ENCODE measurements at places on chromosomes 1 and 21. TPM values are rescaled to one million over a fixed set of nuclear protein-coding genes. Genes with fewer than 3 reads are reported as not detected.
A peak's percentile ranks its signal among the peaks of the same experiment; 100 is the strongest.

DNA sequence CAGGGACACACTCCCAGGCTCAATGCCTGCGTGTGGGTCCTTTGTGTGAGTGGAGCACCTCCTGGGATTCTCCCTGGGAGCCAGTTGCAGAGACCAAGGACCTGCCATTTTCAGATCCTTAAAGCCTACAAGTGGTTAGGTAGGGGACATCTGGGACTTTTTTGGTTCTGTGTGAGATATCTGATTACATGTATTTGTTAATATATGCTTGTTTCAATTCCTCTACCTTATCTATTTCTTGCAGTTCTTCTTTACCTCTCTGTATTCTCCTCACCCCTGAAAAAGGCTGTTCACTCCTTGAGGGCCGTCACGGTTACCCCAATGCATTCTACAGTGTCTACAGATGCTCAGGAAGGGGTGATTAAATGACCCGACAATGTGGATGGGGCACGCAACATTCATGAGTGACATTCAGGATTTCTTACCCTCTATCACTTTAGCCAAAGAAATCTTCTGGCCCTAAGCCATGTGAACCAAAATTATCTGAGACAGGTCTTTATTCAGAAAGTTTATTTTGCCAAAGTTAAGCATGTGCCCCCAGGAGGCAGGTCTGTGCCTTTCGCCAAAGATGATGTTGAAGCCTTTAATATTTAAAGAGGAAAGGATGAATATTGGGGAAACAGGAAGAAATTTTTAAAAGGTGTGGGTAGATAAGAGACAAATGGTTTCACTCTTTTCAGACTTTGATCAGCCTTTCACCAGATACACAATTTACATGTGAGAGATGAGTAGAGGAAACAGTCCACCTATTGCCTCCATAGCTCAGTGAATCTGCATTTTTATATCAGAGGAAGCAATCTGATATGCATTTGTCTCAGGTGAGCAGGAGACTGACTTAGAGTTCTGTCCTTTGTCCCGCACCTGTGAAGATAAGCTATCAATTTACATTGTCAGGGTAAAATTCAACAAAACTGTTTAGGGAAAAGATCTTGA is 44.6 kb upstream of the MPZL1 start:
- H3K4me1 ChIP-seq: peaks cover 4% of the 10 kb centered on the region
- no peaks in the 10 kb centered on the region for H3K36me3 ChIP-seq
- H3K4me3 ChIP-seq: no peak overlapping the region
- H3K27ac ChIP-seq: no peak overlapping the region

GRCh38 chr1:180912211-180912800 is 391 bp upstream of the KIAA1614 start:
- peak overlapping the region; percentile 81 for H3K4me3 ChIP-seq
- DNase-seq: no peak
- H3K4me1 ChIP-seq: peaks cover 15% of the 10 kb centered on the region
- no peaks in the 10 kb centered on the region for H3K36me3 ChIP-seq

DNA sequence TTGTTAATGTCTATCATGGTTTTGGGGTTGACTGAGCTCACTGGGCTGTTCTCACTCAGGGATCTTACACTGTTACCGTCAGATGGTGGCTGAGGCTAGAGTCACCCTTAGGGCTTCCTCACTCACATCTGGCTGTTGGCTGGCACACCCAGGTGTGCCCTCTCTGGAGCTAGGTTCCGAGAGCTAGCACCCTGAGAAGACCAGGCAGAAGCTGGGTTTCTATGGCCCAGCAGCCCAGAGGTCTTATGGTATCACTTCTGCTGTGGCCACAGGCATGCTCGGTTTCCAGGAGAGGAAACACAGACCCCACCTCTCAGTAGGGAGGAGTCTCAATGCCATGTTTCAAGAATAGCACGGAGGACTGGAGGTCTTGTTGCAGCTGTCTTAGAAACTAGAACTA is 20.7 kb upstream of the KIF1B start:
- peak overlapping the region; percentile 67 for H3K27ac ChIP-seq
- peaks cover 10% of the 10 kb centered on the region for H3K4me1 ChIP-seq
- H3K36me3 ChIP-seq: peaks cover 4% of the 10 kb centered on the region
- no peak overlapping the region for H3K4me3 ChIP-seq
- H3K27me3 ChIP-seq: no peaks in the 10 kb centered on the region

GRCh38 chr1:93960641-93961147 is 51.5 kb upstream of the GCLM start:
- H3K27ac ChIP-seq: peak overlapping the region; percentile 88
- H3K4me1 ChIP-seq: peaks cover 4% of the 10 kb centered on the region
- no peak for DNase-seq
- H3K4me3 ChIP-seq: peak overlapping the region; percentile 24
- H3K36me3 ChIP-seq: no peaks in the 10 kb centered on the region
- H3K27me3 ChIP-seq: no peaks in the 10 kb centered on the region

DNA sequence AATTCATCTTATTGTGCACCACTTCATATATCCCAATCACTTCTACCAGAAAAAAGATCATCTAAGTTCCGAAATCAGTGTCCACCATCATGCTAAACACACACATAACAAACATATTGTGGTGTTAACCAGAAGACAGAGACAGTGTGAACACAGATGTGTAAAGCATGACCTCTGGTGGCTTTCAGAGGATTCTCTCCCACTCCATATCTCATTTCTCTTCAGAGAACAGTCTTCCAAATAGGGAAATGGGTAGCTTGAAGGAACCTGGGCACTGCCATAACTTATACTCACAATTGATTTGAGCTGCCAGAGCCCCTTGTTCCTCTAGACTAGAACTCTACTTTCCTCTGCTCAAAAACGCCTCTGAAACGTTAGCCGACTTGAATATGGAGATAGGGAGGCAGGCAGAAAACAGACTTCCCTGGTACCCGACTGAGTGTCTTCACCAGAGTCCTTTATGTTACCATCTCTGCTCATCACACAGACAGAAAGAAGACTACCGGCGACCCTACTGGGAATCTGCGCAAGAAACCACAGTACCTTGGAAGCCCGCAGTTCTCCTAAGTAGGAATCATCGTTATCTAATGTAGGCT is 1.8 kb upstream of the ELAPOR1 start:
- H3K27ac ChIP-seq: peak overlapping the region; percentile 63
- no peaks in the 10 kb centered on the region for H3K36me3 ChIP-seq

DNA sequence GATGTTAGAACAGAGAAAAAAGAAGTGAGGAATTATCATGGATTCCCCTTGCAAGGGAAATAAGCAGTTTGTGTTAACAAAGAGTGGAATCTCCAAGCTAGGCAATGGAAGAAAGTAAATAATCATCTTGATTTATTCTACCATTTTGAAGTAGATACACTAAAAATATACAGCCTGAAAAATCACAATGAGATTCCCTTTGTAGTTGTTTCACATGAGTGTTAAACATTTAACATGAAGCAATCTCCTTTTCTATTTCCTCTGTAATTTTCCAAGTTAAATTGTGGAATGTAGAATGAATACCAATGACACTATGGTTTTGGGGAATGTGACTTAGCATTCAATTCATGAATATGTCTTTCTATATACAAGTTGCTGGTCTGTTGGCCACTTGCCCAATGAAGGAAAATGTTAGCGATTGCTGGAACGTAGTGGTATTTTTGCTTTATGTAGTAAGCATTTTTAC is 5.7 kb downstream of the TGFB2 start:
- DNase-seq: no peak
- no peak overlapping the region for H3K4me3 ChIP-seq
- peaks cover 37% of the 10 kb centered on the region for H3K36me3 ChIP-seq

DNA sequence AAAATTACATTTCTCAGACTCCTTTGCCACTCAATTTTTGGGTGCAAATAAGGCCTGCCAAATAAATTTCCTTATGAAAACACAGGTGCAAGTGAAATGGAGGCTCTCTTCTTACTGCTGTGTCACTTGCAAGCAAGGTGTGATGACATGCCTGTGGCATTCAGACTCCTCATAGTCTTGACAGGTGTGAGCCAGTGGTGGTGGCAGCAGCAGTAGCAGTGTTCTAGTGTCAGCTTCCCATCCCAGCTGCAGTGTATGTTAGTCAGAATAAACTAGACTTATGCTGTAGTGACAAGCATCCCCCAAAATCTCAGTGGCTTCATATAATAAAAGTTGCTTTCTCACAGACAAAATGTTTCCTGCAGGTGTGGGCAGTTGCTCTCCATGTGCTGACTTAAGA is 3.8 kb upstream of the EEIG2 start:
- H3K27ac ChIP-seq: no peak overlapping the region
- no peak overlapping the region for H3K4me3 ChIP-seq
- peaks cover 7% of the 10 kb centered on the region for H3K4me1 ChIP-seq
- peaks cover 4% of the 10 kb centered on the region for H3K27me3 ChIP-seq
- no peaks in the 10 kb centered on the region for H3K36me3 ChIP-seq

- H3K4me3 ChIP-seq: no peak overlapping the region
- H3K27ac ChIP-seq: no peak overlapping the region
- DNase-seq: no peak
- H3K4me1 ChIP-seq: peaks cover 13% of the 10 kb centered on the region
Observed at GRCh38 chr21:31446226-31446855, 102.3 kb upstream of the TIAM1 start.

DNA sequence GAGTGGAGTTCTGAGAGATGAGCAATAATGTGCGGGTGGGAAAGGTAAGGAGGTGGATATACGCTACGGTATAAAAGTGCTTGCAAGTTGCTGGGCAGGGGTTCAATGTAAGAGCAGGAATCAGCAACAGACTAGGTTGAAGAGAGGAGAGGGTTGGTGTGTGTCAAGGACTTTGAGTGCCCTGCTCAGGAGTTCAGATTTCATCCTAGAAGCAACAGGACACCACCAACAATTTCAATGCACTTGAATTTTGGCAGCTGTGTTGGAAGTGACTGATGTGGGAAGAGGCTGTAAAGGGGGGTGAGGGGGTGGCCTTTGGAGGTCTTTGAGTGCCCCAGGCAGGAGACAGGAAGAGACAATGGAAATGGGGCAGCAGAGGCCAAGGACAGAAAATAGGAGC is 57.3 kb downstream of the RHOU start:
- no peaks in the 10 kb centered on the region for H3K27me3 ChIP-seq
- peaks cover 6% of the 10 kb centered on the region for H3K4me1 ChIP-seq
- DNase-seq: no peak
- H3K36me3 ChIP-seq: no peaks in the 10 kb centered on the region
- no peak overlapping the region for H3K4me3 ChIP-seq

DNA sequence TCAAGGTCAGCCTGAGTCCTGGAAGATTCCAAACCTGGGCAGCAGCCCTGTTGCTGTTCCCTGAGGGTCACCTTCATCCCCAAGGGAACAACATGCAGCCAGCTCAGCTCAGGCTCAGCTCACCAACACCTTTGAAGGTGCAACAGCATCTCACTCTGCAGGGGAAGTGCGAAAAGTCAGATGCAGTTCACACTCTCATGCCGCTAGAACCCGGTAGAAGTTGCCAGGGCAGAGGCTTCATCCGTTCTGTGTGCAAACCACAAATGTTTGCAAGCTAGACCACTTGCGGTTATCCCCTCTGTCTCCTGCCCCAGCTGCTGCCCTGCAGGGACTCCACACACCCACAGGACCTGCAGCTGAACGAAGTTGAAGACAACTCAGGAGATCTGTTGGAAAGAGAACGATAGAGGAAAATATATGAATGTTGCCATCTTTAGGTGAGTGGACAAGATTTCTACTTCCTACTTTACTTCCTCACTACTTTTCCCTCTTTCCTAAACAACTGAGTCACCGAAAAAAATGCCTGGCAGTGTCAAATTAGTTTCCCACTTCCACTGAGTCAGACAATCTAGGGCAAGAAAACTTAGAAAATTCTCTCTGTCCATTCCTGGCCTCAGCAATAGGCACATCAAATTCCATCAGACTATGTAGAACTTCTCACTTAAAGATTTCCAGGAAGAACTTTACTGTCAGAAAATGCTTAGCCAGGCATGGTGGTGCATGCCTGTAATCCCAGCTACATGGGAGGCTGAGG is 1.8 kb upstream of the FCRL6 start:
- peaks cover 56% of the 10 kb centered on the region for H3K27me3 ChIP-seq
- H3K36me3 ChIP-seq: no peaks in the 10 kb centered on the region

DNA sequence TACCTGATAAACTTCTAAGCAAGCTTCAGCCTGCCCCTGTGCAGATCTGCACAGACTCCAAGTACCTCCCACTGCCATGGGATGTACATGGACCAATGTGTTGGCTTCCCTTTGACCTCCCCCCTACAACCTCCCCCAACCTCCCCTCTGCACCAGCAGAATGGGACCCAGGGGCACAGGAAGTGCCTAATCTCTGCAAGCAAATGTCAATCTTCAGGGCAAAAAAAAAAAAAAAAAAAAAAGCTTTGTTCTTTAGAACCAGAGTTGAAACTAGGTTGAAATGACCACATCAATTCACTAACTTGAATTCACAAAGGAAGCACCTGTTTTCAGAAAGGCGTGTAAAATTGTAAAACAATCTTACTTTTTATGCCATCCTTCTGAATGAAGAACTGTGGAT is 53.9 kb upstream of the TIAM1 start:
- no peak for DNase-seq
- H3K27me3 ChIP-seq: no peaks in the 10 kb centered on the region
- H3K4me1 ChIP-seq: peaks cover 40% of the 10 kb centered on the region
- no peak overlapping the region for H3K27ac ChIP-seq
- no peak overlapping the region for H3K4me3 ChIP-seq
- H3K36me3 ChIP-seq: no peaks in the 10 kb centered on the region

DNA sequence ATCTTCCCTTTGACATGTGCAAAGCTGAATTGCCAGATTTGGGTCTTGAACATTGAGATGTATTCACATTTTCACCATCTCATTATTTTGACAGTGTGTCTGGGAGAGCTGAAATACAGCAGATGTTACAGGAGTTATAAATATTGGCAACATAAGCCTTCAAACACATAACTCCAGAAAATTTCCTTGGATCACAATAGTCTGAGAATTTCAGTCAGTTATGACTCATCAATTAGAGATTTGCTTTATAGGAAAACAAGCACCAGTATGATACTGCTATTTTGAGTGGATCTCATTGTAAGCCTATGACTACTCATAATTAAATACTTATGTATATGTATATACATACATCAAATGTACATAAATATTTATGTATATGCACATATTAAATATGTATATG is 1171.8 kb downstream of the AMY1C start:
- no peaks in the 10 kb centered on the region for H3K4me1 ChIP-seq
- no peak overlapping the region for H3K27ac ChIP-seq
- H3K36me3 ChIP-seq: no peaks in the 10 kb centered on the region
- H3K4me3 ChIP-seq: no peak overlapping the region
- H3K27me3 ChIP-seq: no peaks in the 10 kb centered on the region
- DNase-seq: no peak

- no peak overlapping the region for H3K27ac ChIP-seq
- H3K4me1 ChIP-seq: no peaks in the 10 kb centered on the region
- no peaks in the 10 kb centered on the region for H3K27me3 ChIP-seq
- DNase-seq: no peak
Observed at GRCh38 chr1:184113251-184113650, 61.7 kb downstream of the TSEN15 start.

GRCh38 chr1:16607433-16607851 is 5.9 kb downstream of the NBPF1 start:
- no peaks in the 10 kb centered on the region for H3K27me3 ChIP-seq
- DNase-seq: peak; percentile 79
- H3K27ac ChIP-seq: no peak overlapping the region
- H3K4me1 ChIP-seq: no peaks in the 10 kb centered on the region

Gene TMEM54
- total RNA-seq: 42.1 TPM

Gene REN
- total RNA-seq: 0.69 TPM

Gene ANGPTL7
- 0.70 TPM for total RNA-seq

Gene TEDDM1
- not detected for total RNA-seq

Gene IFNLR1
- 19.9 TPM for total RNA-seq

Gene FAF1
- total RNA-seq: 60.8 TPM

Gene TDRD5
- 0.52 TPM for total RNA-seq

Gene BEND5
- 4.4 TPM for total RNA-seq

Gene SIM2
- total RNA-seq: 14.8 TPM

Gene FAM72A
- 4.3 TPM for total RNA-seq

Gene TMPRSS2
- 91.7 TPM for total RNA-seq

Gene PRAMEF15
- not detected for total RNA-seq

Gene OLFML3
- total RNA-seq: 30.5 TPM
